Omental fat pad (tissue), 4 donors: ENCODE measurements at places on chromosomes 12 and 14. TPM values are rescaled to one million over a fixed set of nuclear protein-coding genes. Genes with fewer than 3 reads are reported as not detected.

- no peak for DNase-seq
Observed at GRCh38 chr14:56660677-56661389, 81.2 kb downstream of the TMEM260 start.

GRCh38 chr14:49594347-49595091, 4.2 kb upstream of the LRR1 start:
- DNase-seq: no peak

DNA sequence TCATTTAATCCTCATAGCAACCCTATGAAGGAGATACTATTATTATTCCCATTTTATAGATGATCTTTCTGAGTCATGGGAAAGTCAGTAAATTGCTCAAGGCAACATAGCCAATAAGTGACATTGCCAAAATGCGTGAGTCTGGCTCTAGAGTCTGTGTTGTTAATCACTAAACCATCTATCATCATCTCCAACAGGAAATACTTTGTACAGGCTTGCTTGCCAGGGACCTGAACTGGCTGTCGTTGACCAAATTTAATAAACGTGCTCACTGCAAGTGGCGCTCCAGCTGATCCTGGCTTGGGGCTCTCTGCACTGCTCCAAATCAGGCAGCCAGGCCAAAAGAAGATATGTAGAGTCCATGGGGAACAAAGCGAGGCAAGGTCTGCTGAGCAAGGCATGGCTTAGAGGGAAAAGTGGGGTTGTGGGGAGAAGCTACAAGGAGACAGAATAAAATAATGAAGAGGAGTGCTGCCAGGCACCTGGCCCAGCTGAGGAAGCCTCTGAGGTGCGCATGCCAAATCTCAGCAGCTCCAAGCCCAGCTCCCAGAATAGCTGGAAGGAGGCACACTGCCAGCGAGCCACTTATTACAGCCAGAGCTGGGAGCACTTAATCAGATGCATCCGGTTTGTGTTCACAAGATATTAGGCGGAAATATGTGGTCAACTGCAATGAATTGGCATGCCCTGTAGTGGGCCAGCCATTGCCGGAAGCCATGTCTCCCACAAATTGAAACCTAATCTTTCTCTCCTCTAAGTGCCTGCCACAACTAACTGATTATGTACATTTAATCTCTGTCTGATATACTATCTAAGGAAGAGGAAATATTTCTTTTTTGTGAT, 43.3 kb upstream of the PTPRO start:
- no peak for DNase-seq

DNA sequence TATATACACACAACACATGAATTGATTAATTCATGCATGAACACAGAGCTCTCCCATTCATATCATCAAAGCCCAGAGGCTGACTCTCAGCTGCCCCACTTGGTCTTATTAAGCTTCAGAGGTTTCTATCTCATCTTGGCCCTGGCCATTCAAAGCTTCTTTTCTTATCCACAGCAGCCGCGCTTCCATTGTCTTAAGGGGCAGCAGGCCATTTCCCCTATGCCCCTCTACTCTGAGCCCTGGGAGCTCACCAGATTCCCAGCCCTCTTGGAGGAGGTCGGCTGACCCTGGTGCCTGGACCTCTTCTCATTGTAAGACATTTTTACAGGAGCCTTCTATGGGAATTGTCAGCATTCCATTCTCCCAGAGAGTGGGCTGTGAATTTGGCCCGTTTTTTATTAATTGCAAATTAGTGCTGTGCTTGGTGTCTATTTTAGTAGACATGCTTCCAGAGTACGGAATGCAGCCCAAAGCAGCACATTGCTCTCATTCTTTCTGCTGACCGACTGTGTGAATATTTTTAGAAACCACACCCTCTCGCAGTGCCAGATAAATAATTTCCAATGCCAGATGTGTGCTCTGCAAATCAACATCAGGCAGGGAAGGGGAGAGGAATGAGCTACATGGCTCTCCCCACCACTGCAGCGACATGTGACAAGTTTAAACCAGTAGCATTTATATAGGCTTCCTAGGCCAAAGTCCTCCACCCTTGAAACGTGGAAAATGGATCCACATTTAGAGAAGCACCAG, 58.5 kb downstream of the NUAK1 start:
- no peak for DNase-seq

DNA sequence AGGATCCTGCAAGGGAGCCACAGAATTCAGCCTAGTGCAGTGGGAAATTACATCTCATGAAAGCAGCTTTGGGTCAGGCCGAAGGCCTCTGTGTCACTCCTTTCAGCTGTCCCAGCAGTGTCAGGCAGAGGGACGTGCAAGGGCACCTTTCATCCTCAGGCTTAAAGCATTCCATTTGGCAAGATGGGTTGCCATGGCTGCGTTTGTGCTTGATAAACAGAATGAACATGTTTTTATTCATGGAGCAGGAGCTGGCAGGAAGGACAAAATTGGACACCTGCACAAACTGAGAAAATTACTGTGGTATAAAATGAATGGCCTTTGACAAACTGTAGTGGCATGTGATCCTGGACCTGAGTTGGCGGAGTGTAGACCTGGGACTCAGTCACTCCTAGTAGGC, 29.4 kb downstream of the ACAD10 start:
- no peak for DNase-seq

GRCh38 chr12:61044766-61045165, 1215.4 kb upstream of the USP15 start:
- DNase-seq: no peak

- no peak for DNase-seq
Observed at GRCh38 chr14:52583544-52583943, 30.9 kb downstream of the GPR137C start.

- DNase-seq: no peak
Observed at GRCh38 chr14:91152499-91152898, 38.6 kb downstream of the DGLUCY start.

- DNase-seq: no peak
Observed at GRCh38 chr12:21528953-21529352, 2.9 kb downstream of the SPX start.

DNA sequence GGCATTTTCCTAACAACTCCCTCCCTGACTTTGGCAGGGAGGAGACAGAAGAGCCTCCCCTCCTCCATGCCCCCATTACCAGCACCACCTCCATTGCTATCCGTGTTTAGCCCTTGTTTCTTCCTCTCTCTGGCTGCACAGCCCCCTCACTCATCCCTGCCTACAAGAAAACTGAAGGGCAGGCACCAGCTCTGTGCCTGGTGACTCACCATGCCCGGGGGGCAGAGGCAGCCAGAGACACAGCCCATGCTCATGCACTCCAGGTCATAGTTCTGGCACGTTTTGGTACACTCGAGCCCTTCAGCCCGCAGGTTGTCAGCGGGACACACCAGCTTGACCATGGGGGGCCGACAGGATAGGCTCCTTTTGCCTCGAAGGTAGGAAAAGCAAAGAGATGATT, 80.4 kb downstream of the VWF start:
- DNase-seq: no peak

DNA sequence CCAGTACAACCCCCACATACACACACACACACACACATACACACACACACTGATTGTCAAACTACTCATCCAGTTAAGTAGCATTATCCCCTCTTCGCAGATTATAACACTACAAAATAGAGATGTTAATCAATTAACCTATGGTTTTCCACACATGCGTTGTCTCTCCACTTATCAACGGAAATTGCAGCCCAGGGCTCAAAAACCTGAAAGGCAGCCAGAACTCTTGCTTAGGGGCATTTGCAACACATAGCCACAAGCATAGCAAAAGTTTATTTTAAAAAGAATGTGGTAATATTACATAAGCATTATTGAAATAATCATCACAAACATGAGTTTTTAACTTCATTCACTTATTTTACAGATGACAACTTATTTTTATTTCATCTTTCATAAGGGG, 265.8 kb downstream of the SLC16A7 start:
- no peak for DNase-seq

Gene TTC6
- total RNA-seq: not detected

Gene OR5AU1
- not detected for total RNA-seq

Gene LBHD2
- total RNA-seq: not detected
